Breast epithelium (tissue), 4 donors: ENCODE measurements at places on chromosomes 13 and 19. TPM values are rescaled to one million over a fixed set of nuclear protein-coding genes. Genes with fewer than 3 reads are reported as not detected.

DNA sequence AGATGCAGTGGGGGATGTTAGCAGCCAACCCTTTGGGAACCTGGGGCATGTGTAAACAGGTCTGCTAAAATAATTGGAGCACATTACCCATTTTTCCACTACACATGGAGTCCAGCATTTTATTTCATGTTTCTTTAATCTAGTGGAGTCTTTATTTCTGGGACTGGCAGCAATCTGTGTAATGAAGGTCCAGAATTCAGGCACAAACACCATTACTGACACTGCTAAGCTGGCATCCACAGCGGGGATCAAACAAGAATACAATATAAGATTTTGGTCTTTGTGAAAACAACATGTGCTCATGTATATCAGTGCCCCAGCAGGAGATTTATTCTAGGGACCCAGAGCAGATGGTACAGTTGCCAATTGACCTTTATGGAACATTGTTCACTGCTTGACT lies 1587.0 kb upstream of the PRR20A start:
- DNase-seq = no peak

GRCh38 chr19:49017666-49018351 lies 918 bp upstream of the LHB start:
- no peak for DNase-seq

DNA sequence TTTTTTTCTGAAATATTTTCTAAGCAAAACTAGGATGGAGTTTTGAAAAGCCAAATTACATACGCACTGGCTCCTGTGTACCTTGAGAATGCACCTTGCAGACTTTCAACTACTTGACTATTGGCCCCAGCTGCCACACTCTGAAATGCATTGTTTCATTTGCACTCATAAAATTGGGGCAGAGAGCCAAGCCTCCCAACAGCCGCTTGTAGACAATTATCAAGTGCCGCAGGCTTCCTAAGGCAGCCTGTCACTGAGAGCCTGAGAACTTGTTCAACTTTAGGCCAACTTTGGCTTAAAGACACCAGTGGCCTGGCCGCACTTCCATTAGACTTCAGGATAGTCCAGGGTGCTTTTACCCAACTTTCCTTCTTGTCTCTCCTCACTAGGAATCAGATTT lies 115.7 kb upstream of the STARD13 start:
- peak; percentile 23 for DNase-seq

DNA sequence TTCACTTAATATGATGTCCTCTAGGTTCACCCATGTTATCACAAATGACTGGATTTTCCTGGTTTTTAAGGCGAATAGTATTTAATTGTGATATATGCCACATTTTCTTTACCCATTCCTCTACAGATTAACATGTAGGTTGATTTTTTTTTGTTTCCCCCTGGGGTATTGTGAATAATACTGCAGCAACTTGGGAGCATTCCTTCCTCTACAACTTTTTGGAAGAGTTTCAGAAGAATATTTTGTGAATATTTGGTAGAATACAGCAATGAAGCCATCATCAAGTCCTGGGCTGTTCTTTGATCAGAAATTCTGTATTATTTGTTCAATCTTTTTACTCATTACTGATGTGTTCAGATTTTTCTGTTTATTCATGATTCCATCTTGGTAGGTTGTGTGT lies 5.6 kb upstream of the ZNF331 start:
- no peak for DNase-seq

GRCh38 chr13:104473936-104474335 lies 1407.7 kb upstream of the SLC10A2 start:
- DNase-seq = no peak

The PSG7 gene
- total RNA-seq = not detected
